ENCODE measurements at places on chromosomes 5 and 9.
A peak's percentile ranks its signal among the peaks of the same experiment; 100 is the strongest.

- DNase-seq = no peak
Measured at GRCh38 chr5:135214897-135215616, 181.0 kb upstream of the PITX1 start.

DNA sequence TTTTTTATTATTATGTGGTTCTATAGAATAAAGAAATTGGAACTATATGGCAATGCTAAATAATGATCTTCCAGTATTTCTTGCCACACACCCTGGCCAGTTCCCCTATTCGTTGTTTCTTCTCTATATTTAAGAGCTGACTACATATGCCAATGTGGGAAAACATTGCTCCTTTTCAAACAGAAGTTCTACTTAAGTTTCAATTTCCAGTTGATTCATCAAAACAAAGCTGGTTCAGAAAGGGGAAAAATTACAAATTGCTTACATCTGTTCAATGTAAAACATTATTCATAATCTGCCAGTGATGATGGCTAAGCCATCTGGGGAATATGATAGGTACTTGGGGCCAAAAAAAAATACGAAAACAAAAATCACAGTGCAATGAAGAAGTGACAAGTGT lies 76.9 kb downstream of the ST8SIA4 start:
- no peak for DNase-seq

DNA sequence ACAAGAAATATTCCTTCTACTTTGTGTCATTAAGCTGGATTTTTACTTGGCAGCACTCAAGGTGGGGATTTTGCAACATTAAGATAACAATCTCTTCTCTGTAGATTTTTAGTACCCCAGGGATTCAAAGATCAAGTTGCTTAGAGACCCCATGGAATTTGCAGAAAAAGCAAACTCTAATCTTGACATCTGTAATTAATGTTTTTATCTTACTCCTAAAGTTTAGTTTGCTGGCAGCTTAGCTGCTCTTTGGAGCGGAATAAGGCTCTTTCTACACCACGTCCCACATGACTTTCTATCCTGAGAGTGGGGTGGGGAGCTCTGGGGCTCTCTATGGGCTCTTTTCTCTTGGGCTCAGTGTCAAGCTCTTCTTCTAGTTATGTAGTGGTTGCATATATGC lies 21.7 kb upstream of the SPDL1 start:
- no peak for DNase-seq

GRCh38 chr9:71003346-71003745 lies 118.1 kb downstream of the TRPM3 start:
- no peak for DNase-seq

DNA sequence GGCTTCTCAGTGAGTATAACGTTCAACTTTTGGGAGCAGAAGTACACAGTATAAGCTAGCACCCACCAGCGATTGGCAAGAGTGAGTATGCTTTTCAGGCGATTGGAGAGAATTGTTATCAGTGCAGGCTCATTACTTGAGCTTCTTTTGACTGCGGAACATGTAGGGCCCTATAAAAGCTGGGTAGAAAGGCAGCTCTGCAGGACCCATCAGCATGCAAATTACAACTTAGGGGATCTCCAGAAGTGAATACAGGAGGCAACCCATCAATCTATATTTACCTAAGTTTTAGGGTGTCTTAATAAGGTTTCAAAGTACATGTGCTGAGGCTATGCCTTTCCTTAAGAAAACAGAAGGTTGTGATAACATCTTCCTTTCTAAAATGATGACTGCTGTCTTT lies 225.0 kb downstream of the MLLT3 start:
- no peak for DNase-seq

GRCh38 chr9:13268469-13268868 lies 11.0 kb downstream of the MPDZ start:
- DNase-seq = no peak

DNA sequence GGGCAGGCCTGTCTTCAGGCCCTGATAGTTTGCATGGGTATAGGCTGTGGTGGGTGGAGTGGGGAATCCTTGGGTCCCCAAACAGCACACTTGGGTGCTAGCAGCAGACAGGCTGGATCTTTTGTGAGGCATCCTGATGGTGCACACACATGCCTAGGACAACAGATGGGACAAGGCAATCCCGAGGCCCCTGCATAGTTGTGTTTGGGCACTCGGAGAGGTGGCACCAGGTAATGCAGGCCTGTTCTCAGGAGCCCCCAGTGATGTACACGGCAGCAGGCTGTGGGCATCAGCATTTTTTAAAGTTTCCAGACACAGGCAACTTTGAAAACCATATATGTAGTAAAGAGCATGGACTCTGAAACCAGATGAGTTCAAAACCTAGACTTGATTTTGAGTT lies 65.4 kb downstream of the EPB41L4A start:
- DNase-seq = no peak

DNA sequence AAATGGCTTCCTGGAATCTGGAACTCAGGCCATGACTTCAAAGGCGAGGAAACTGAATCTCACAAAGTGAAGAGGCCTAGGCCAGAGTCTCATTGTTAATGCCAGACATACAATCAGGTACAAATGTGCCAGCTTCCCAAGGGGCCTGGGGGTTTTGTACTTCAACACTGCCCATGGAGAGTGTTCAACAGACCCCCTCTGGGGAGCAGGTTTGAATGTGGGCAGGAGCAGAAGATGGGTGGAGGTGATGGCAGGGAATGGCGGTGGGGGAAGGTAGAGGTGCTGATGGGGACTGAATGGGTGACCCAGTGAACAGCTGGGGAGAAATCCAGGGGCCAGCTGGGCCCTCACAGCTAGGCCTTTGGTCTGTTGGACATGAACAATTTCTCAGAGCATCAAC lies 12.0 kb downstream of the FOXI1 start:
- DNase-seq = no peak

GRCh38 chr9:6098431-6098830 lies 83.0 kb upstream of the RANBP6 start:
- no peak for DNase-seq

GRCh38 chr9:27043176-27043575 lies 37.7 kb upstream of the LRRC19 start:
- no peak for DNase-seq

GRCh38 chr5:165574100-165574499 lies 2068.7 kb downstream of the MAT2B start:
- no peak for DNase-seq

DNA sequence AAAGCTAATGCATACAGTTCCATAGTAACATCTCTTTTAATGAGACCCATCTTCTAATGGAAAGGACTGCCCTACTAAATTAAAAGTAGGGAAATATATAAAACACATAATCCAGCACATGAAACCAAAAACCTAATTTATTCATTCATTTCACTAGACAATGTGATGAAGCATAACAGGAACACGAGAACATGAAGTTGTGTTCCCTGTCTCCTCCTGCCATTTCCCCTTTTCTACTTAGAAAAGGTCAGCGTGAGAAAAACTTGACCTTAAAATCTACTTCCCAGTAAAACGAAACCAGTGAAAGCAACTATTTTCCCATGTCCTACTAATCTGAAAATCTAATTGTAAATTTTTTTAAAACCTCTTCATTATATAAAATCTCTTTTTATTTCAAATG lies 847.5 kb downstream of the TLE1 start:
- no peak for DNase-seq

DNA sequence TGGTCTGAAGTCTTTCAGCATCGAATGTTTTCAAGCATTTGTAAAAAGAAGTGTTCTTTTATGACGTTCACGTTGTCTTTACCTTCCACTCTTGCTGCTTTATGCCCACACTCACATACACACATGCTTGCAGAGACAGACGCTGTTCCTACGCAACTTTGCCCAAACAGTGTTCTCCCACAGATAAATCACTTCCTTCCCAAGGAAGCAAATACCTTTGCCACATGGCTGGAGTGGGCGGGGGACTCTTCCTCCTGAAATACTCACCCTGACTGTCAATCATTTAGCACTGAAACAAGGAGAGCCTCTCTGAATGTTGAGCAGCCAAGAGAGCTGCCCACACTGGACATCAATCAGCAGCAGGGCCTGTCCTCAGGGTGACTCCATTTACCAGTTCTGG lies 22.4 kb upstream of the ASTN2 start:
- DNase-seq = no peak

DNA sequence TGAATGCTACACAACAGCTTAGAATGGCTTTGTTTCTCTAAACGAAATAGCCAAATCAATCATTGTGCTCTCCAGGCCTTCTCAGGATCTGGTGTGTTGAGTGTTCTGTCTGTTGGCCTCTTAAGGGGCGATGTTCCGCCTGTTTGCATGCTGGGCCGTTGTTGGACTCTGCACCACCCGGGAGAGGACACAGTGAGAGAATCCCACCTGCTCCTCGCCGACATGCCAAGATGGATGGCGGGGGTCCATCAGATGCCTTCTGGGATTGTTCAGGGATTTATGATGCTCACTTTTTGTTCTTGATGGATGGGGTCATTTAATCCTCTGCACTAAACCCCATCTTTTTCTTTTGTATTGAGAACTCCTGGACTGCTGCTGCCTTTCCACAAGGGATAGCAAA lies 159.9 kb downstream of the NTRK2 start:
- no peak for DNase-seq

DNA sequence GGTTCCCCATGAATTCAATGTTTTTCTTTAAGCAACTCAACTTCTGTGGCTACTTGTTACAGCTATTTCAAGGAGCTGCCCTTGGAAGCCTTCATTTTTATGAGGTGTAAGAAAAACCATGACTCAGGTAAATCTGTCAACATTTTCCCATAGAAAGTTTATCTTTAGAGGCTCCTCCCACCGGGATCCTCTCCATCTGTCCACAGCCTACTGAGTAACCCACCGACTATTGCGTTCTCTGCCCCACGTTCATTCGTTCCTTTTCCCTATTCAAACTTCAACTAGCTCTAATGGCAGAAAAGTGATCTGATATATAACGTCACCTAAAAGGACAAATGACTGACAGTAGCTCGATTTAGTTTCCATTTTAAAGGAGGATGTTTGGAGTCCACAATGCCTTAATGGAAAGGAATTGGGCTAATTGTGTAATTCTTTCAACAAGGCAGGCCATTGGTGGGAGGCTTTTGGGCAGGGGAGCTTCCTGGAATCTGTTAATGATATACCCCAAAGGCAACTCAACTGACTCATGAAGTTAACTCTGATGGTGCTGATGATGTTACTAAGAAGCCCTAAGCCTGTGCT lies 29.3 kb upstream of the NR3C1 start:
- DNase-seq = no peak

DNA sequence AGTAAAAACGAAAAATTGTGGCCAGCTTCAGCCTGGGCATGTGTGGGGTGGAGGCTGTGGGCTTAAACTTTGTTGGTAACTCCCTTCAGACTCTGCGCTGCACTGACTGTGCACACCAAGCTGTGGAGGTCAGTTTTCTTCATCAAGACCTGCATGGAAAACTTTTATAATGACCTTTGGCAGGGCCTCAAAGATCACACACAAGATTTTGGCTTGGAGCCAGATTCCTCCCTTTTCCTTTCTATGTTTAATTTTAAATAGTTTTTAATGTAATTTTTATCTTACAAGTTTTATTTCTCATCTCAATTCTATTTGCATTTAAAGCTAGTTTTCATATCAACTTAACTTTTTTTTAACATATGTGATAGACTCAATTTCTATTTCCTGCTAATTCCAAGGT lies 1211.1 kb upstream of the CDH18 start:
- DNase-seq = no peak

- no peak for DNase-seq
Measured at GRCh38 chr9:95004411-95005277, 278.1 kb downstream of the AOPEP start.

DNA sequence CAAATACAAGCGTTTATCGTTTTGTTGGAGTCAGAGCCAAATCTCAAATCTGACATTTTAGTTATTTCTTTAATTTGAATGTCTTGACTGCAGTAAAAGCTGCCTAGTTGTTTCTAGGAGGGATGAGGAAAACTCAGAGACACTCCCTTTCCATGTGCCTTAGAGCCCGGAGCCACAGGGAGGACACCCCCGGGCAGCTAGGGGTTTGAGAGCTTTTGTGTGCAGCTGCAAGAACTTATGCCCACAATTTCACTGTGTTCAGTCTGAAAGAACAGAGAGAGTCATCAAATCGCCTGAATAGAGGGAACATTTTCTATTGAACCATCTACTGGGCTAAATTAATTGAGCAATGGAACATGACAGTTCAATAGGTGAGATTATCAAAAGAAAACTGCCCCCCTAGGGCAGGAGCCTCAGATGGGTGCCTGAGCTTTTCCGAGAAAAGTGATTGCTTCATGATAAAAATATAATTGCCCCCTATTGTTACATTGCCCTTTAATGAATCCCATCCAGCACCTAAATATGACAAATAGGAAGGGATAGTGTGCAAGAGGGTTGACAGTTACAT lies 709.3 kb upstream of the RGMB start:
- DNase-seq = no peak

GRCh38 chr5:104170926-104171325 lies 608.3 kb upstream of the NUDT12 start:
- DNase-seq = no peak

DNA sequence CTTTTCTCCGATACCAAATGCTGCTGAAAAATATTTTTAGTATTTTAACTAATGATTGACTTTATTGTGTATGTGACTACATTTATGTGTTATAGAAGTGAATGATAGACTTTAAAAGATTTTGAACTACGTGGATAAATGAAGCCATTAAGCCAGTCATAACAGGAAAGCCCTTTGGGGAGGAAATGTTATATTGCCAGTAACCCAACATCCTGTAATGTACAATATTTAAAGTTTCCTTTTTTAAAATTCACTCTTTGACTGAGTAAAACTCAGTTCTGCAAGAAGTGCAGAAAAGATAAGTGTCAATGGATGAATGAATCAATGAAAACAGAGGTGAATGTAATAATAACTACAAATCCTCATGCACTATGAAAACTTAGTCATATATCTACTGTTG lies 102.6 kb upstream of the TLE4 start:
- no peak for DNase-seq

GRCh38 chr5:150523472-150524350 lies 15.8 kb downstream of the NDST1 start:
- peak; percentile 75 for DNase-seq

- peak; percentile 15 for DNase-seq
Measured at GRCh38 chr9:83403527-83404238, 134.5 kb downstream of the FRMD3 start.

DNA sequence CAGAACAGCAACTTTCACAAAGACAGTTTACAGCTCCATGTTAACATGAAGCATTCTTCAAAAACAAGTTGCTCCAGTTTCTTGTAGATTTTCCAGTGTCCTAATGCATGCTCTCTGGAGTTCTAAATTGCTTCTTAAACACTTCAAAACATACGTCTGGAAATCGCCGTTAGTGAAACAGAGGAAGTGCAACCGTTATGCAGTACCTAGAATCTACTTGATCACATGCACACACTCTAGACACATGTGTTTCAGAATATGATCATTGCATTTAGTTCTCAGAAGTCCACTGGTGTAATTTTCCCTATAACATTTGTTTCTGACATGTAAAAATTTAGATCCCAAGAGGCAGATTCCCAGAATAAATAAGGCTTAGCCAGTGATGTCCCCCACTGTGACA lies 41.1 kb upstream of the RUFY1 start:
- DNase-seq = no peak

GRCh38 chr9:31604531-31604930 lies 779.9 kb upstream of the ACO1 start:
- no peak for DNase-seq

GRCh38 chr5:132466433-132467286 lies 23.9 kb downstream of the IRF1 start:
- DNase-seq = peak; percentile 31

GRCh38 chr5:174745590-174746103 lies 21.3 kb downstream of the MSX2 start:
- DNase-seq = no peak

GRCh38 chr5:142036918-142037317 lies 24.1 kb upstream of the GNPDA1 start:
- no peak for DNase-seq

Data from astrocyte of the cerebellum (primary cell).